SK-N-DZ (cell line): ENCODE measurements at places on chromosomes 6 and 20.

DNA sequence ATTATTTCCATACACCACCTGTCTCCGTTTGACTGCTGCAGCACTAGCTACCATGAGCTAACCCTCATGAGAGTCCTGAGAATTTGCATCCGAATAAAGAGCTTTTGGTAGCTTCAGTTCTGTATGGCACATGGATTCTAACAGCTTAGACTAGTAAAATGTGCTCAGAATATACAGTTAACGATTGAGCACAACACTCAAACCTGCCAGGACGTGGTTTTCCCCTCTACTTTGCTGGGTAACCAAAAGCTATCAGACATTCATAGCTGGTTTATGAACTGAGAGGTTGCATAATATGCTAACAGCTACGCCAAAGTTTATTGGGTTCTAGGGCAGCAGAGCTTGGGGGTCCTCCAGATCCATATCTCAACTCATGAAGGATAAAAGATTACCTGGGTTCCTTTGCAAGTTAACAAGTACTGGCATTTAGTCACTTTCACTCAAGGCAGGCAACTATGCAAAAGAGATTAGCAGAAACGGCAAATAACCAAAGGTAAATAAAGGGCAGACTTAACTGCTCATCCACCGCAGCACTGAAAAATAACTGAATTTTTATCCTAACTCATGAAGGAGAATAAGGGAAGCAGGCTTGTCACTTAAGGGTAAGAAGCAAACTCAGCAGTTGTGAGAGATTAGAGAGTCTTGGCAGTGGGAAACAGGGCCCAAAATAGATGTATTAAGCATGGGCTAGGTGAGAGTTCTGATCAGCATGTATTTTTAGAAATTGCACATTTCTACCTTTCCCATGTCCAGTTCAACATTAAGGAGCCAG lies 29.4 kb downstream of the NUDT3 start:
- DNase-seq: no peak

DNA sequence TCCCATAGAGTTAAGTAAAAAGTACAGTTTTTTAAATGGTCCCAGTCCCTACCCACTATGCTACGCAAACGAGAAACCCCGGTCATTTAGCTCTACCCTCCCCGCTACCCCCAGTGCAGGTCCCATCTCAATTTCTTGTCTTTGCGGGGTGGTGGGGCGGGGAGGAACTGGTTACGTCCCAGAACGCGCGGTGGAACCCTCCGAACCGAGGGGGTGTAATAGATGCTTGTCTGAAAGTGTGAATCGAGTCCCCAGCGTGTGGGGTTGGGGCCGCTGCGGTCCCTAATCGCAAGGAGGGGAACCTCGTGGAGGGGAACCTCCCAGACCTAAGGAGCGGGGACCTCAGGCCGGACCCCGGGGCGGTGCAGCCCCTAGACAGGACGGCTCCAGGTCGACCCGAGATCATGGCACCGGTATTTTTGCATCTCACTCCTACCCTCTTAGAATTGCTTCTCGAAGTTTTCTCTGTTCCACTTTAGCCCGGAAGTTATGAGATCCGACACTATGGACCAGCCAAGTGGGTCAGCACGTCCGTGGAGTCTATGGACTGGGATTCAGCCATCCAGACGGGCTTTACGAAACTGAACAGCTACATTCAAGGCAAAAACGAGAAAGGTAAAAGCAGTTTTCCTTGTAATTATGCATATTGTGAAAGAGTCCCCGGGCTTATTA lies 779 bp downstream of the HEBP2 start:
- DNase-seq: no peak

DNA sequence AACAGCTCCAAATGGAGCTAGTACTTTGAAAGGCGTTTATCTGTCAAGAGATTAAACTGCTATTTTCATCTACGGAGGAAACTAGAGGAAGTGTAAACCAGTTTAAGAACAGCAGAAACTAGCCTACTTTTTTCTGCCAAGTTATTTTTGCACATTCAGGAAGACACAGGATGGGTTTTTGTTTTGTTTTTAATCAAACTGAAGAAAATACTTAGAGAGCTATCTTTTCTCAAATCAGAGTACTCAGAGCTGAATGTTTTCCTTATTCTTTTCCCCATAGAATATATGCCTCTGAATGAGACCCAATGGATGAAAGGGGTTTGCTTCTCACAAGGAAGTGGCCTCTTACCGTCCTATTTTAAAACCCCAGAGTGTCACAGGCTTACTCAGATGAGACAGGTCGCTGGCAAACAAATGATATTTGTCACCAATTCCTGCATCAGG lies 538.5 kb downstream of the CD83 start:
- no peak for DNase-seq

GRCh38 chr6:111802720-111803330 lies 70.4 kb downstream of the FYN start:
- DNase-seq: no peak

GRCh38 chr6:64081453-64081852 lies 445.9 kb downstream of the PHF3 start:
- DNase-seq: no peak

GRCh38 chr6:43887340-43887858 lies 117.4 kb downstream of the VEGFA start:
- DNase-seq: no peak

- DNase-seq: no peak
Measured at GRCh38 chr20:40655451-40655850, 33.6 kb downstream of the MAFB start.

DNA sequence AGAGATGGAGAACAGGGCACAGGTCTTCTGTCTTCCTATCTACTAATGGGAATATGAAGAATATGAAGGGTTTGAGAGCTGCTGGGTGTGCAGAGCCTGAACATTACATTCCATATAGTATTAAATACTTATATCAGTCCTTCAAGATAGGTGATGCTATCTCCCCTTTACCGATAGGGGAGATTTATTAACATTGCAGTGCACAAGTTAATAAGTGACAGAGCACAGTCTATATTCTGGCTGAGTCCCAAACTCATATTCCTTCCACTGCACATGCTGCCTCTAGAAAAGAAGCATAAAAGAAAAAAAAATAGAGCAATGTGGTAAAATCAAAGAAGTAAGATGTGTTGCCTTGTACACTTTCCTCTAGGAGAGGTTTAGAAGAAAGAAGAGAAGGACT lies 18.5 kb upstream of the KIAA0408 start:
- DNase-seq: no peak

- no peak for DNase-seq
Measured at GRCh38 chr20:16528078-16528477, 45.2 kb downstream of the KIF16B start.

- DNase-seq: no peak
Measured at GRCh38 chr6:89324304-89324703, 9.2 kb upstream of the GABRR2 start.

GRCh38 chr20:20931632-20932031 lies 174.5 kb downstream of the LINC00237 start:
- no peak for DNase-seq

- DNase-seq: no peak
Measured at GRCh38 chr6:8321671-8322404, 113.5 kb downstream of the SLC35B3 start.

GRCh38 chr6:35451354-35452182 lies 570 bp upstream of the FANCE start:
- no peak for DNase-seq

DNA sequence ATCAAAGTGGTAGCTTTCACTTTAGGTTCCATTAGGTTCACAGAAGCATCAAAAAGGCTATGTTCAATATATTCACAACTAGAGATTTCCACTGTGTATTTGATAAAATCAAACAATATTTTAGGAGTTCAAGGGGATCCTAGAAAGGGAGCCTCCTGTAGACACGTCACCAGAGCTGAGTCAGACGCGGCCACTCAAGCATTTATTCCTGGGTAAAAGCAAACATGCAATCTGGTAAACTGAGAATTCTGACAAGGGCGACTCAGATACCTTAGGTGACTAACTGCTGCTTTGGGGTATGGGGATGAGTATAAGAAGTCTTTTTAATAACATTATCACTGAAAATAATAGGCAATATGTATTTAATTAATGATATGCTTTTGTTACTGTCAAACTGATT lies 118.7 kb upstream of the HMGN3 start:
- DNase-seq: no peak

- DNase-seq: no peak
Measured at GRCh38 chr6:89269981-89270380, 45.1 kb downstream of the GABRR2 start.

DNA sequence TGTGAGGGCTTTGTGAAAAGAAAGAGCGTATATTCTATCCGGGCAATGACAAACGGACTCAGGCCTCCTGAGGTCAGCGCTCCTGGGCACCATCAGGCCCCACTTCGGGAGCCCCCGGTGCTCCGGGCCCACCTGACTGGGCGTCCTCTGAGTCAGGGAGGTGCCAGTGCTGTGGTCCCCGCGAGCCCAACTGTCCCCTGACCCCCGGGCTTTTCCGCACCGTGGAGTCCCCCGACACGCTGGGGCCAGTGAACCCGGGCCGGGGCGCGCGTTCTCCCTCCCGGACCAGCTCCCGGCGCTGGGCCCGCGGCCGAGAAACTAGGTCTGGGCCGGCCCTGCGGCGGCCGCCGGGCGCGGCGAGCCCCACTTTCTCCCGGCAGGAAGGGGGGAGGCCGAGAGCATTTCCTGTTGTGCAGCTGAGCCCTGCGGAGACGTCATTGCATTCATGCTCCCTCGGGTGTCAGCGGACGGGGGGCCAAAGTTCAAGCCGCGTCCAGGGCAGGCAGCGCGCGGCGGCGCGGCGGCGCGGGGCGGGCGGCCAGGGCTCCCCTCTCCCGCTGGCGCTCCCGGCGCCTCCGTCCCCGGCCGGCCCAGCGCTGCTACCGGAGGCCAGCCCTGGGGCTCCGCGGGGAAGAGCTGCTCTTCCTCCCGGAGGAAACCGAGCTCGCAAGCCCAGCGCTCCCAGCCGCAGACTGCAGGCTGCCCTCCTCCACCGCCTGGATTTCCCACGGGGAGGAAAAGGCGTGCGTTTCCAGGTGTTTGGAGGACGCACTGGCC lies 18.3 kb downstream of the HIVEP2 start:
- no peak for DNase-seq

DNA sequence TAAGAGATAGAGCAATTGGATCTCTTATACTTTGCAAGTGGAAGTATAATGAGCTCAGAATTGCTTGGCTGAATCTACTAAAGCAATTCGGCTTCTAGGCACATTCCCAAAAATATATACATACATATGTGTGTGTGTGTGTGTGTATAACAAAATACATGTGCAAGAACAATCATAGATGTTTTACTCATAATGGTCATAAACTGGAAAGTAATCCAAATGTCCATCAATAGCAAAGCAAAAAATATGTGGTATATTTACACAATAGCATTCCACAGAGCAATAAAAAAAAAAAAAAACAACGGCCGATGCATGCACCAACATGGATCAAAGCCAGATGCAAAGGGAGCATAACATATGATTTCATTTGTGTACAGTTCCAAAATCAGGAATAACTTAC lies 707.9 kb downstream of the RFPL4B start:
- no peak for DNase-seq

- no peak for DNase-seq
Measured at GRCh38 chr6:56399672-56400263, 152.4 kb upstream of the COL21A1 start.

DNA sequence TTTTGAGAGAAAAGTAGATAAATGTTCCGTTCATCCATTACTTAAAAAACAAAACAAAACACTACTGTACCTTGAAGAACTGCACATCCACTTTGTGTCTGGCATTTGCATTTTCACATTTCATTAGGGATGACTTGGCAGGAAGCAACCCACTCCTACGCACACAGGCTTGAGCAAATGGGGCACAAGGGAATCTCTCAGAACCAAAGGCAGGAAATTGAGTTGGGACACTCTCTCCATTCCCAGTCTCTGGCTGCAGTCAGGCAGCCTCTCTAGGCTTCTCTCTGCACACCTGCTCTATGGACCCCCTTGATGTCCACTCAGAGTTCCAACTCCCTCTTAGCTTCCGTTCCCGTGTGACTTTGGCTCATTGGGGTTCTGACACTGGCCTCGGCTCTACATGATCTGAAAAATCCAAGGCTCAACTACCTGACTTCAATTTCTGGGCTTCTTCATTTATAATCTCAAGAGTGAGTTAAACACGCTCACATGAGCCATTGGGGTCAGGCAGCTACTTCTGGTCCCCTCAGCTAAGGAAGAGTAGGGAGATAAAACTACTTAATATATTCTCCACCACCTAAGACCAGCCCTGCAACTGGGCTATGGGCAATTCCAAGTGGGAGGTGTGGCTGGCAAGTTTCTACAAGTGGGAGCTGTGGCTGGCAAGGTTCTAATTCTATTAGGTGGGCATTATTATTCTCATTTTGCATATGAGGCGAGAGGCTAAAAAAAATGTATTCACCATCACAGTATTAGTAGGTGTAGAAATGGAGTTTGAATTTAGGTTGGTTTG lies 251.9 kb downstream of the SOD2 start:
- no peak for DNase-seq

- no peak for DNase-seq
Measured at GRCh38 chr20:46552460-46553420, 2.3 kb upstream of the OCSTAMP start.

- DNase-seq: no peak
Measured at GRCh38 chr6:6556738-6557503, 31.6 kb upstream of the LY86 start.

DNA sequence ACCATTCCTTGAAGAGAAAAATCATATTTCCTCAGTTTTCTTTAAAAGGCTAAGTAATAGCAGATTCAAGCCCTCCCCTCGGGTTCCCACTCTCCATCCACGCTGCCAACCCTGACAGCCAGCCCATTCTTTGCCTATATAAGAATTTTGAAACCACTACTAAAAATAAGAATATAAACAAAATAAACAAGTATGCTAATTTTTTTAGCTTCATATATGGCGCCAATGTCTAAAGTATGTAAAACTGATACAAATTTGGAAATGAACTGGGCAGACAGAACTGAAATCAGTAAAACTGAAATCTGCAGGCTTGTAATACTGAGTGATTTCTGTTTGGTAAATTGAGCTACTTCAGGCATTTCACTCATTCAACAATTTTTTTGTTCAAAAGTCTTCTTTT lies 19.0 kb downstream of the ELOVL2 start:
- no peak for DNase-seq
